ENCODE measurements at places on chromosomes 2 and 18.

GRCh38 chr2:218172845-218173244 lies 6.1 kb upstream of the CXCR1 start:
- no peak for DNase-seq

GRCh38 chr18:32922951-32923430 lies 150.2 kb upstream of the KLHL14 start:
- DNase-seq: no peak

GRCh38 chr2:105882341-105882740 lies 137.6 kb downstream of the NCK2 start:
- no peak for DNase-seq

DNA sequence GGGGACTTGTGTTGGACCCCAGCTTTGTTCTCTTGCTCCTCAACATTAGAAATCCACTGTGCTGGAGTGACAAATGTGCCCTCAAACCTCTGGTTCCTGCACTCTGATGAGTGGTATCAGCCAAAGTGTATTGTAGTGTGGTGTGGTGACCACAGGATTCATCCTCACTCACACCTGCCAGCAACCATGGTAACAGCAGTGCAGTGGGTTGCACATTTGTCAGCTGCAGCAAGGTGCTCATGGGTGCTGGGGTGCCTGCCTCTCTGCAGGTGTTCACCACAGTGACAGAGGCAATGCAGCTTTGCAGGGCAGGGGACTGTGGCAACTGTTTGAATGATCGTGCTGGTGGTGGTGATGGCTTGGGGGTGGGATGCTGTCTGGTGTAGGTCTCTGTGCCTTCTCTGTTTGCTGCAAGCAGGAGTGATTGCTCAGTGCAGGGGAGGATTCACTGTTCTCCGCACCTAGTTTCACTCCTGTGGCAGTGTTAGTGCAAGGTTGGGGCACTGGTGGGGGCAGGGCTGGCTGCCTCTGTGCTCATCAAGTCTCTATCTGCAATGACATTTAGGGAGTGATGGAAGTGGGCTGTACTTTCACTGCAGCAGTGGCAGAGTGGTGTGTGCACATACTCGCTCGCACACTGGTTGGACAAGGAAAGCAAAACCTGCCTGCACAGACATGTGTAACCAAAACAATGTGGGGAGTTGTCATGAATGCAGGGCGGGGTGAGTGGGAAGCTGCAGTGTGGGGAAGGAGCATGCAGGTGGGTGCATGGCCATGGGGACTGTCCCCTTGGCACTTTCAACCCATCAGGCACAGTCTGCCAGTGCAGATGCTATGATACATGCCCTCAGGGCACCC lies 301.1 kb downstream of the PIK3C3 start:
- DNase-seq: no peak

GRCh38 chr2:46829231-46829995 lies 86.2 kb downstream of the MCFD2 start:
- no peak for DNase-seq

DNA sequence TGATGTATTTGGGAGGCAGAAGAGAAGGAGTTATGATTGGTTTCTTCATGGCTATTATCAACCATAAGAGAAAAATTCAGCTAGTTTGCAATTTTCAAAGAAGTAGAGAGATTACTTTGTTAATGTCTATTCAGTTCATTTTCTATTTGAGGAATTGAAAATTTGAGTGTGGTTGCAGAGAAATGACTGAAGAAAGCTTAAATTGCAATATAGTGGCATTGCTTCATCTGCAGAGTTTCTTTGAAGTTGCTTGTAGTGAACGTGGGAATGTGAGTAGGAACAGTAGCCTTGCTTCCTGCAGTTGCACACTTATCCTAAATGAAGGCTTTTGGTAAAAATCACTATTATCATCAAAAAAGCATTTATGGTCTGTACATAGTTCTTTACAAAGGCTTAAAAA lies 14.7 kb upstream of the CYRIA start:
- DNase-seq: no peak

- no peak for DNase-seq
Measured at GRCh38 chr2:65103013-65103715, 26.7 kb downstream of the RAB1A start.

GRCh38 chr2:175805442-175806124 lies 196.5 kb downstream of the LNPK start:
- no peak for DNase-seq

DNA sequence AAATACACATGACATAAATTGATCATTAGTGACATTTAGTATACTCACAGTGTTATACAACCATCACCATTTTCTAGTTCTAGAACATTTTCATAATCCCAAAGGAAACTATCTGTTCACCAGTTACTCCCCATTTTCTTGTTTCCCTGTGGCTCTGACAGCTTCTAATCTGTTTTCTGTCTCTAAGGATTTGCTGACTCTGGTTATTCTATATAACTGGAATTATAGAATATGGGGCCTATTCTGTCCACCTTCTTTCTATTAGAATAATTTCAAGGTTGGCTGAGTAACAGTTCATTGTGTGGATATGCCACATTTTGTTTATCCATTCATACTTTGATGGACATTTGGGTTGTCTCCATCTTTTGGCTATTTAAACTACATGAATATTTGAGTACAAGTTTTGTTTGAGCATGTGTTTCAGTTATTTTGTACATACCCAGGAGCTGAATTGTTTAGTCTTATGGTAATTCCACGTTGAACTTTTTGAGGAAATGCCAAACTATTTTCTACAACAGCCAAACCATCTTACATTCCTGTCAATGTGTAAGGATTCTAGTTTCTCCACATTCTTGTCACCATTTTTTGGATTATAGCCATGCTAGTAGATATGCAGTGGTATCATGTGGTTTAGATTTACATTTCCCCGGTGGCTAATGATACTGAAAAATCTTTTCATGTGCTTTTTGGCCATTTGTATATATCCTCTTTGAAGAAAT lies 20.5 kb downstream of the KIAA1328 start:
- DNase-seq: no peak

GRCh38 chr2:75607400-75607798 lies 39.2 kb upstream of the MRPL19 start:
- no peak for DNase-seq

DNA sequence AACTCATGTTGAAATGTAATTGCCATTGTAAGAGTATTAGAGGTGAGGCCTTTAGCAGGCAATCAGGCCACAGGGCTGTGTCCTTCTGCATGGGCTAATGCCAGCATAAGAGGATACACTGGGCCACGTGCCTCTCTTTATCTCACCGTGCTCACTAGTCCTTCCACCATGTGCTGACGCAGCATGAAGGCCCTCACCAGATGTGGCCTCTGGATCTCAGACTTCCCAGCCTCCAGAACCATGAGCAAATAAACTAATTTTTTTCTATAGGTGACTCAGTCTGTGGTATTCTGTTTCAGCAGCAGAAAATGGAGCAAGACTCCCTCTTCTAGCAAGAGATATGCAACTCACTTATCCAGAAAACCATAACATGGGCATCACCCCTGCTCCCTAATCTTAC lies 149.7 kb upstream of the ZNF236 start:
- DNase-seq: no peak

GRCh38 chr2:233844836-233845235 lies 9.5 kb downstream of the HJURP start:
- no peak for DNase-seq

DNA sequence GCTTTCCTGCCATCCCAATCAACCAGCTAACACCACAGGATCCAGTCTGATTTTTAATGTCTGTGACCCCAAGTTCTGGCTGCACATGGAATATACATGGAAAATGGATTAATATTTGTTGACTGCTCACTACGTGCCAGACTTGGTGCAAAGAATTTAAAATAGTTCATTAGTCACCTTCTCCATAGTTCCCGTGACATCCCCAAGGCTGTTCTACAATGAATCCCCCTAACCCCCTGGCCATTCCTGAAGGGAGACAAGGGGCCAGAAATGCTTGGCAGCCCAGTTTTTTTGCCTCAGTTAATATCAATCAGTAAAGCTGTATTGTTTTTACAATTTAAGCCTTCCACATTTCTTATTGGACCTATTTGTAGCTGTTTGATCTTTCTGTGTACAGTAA lies 71.0 kb upstream of the ST3GAL5 start:
- DNase-seq: no peak

DNA sequence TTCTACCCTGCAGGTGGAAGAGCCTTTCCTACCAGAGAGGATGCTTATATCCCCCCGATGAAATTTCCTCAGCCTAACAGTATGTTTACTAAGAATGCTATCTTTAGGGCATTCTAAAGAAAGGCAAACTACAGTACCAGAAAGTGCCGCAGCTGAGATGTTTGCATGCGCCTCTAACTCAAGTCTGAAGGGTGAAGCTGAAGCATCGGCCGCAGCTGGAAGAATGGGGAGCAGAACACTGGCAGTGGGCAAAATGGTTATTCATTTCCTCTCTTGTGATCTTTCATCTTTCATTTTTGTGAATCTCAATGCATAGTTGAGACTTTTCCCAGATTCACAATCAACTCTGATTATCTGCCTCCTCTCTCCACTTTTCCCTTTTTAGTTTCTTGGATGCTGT lies 648.2 kb upstream of the ZEB2 start:
- no peak for DNase-seq

DNA sequence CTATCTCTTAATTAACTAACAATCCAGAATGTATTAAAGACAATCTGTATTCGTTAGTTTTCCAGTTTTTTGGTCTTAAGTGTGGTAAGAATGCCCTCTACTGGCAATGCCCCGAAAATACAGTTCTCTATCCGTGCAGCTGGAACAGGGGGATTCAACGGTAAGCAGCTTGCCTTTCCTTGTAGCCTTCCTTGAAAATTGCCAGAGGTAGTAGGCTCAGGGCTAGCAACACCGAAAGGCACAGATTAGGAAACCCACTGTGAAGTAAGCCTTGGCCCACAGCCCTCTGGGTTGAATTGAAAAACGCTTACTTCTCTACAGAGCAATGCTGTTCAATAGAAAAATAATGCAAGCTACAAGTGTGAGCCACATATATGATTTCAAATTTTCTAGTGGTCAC lies 17.1 kb upstream of the VPS4B start:
- DNase-seq: no peak

GRCh38 chr2:96154506-96155380 lies 9.5 kb upstream of the DUSP2 start:
- DNase-seq: no peak

DNA sequence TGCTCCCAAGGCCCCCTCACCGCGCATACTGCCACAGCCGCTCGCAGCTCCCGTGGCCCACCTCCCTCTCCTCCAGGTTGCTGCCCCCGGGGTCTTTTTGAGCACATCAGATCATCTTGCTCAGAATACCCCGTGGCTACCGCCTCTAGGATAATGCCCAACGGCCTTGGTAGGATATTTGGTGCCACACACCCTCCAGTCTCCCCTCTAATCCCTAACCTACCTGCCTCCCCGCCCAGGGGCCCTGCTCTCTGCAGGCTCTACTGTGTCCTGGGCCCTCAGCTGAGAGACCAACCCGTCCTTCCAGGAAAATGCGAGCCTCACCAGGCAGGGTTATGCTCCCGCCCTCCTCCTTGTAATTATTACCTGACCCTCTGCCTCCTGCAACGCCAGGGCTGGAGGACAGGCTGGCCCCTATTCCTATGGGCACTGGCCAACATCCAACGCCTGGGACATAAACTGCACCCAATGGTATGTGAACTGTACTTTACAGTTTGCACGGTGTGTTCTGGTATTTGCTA lies 1.5 kb upstream of the MTCL1 start:
- DNase-seq: no peak

GRCh38 chr2:48946449-48947048 lies 191.0 kb upstream of the LHCGR start:
- no peak for DNase-seq

DNA sequence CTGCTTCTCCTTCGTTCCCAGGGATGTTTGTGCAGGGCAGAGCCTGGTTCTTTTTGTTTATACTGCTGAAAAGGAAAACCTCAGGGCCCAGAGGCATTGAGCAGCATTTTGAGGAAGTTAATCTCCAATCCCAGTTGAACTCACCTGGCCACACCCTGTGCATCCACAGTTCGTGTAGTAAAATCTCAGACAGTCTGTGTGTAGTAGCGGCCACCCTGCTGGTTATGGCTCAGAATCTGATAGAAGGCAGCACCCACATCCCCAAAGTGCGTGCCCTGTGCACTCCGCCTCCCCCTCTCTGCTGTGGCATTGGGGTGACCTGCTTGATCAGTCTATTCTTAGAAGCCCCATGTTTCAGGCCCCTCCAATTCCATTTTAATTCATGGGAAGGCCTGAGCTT lies 10.9 kb downstream of the TRIB2 start:
- DNase-seq: no peak

DNA sequence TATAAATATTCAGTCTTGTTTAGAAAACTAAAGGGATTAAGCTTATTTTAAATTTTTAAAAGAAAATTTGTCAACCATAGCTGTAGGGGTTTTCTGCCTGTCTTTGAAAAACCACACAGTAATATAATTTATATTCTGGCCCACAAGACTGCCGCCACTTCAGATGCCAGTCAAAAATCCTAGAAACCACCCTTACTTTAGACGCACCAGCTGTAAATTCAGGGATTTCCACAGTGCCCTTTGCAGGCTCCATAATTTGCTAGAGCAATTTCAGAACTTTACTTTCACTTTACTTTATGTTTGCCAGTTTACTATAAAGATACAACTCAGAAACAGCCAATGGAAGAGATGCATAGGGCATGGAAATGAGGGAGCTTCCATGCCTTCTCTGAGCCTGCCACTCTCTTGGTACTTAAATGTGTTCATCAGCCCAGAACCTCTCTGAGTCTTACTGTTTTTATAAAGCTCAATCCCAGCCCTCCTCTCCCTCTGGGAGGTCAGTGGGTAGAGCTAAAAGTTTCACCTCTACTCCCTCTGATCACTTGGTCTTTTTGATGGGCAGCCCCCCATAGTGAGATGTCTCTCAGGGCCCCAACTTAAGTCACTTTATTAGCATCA lies 63.3 kb downstream of the KYNU start:
- DNase-seq: no peak

GRCh38 chr2:241126201-241126611 lies 23.1 kb downstream of the PASK start:
- DNase-seq: peak; percentile 24

GRCh38 chr2:24984912-24985311 lies 13.2 kb upstream of the DNAJC27 start:
- DNase-seq: no peak

GRCh38 chr2:50922506-50922905 lies 109.4 kb downstream of the NRXN1 start:
- no peak for DNase-seq

- DNase-seq: no peak
Measured at GRCh38 chr2:238954841-238955591, 107.1 kb downstream of the TWIST2 start.

DNA sequence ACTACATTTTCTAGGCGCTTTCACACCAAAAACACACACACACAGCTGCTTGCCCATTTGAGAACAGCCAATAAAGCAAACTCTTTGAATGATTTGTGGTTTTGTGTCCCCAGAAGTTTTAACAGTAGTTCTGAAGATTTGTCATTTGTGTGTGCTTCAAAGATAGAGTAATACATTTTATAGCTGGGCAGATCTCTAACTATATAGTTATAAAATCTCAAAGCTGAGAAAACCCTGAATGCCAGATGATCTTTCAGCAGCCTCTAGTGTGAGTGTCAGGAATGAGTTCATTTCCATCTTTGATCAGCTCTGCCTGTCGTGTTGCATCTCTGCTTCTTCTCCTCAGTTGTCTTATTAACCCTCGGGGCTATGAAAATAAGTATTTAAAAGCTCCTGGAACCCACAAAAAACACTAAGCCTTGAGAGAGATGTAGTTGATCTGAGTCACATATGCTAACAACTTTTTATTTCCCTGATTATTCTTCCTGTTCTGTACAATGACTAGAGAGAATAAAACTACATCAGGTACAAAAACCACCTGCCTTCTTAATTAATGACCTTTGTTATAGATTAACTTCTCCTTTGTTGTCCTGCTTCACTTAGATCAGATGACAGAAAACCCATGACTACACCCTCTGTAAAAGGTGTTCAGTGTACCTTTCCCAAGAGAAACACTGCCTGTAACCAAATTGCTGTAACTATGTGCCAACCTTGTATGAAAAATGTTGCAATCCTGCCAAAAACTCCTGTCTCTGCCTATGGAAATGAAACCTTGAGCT lies 30.0 kb upstream of the SLC3A1 start:
- DNase-seq: no peak
